ENCODE measurements at places on chromosomes 4 and X.

DNA sequence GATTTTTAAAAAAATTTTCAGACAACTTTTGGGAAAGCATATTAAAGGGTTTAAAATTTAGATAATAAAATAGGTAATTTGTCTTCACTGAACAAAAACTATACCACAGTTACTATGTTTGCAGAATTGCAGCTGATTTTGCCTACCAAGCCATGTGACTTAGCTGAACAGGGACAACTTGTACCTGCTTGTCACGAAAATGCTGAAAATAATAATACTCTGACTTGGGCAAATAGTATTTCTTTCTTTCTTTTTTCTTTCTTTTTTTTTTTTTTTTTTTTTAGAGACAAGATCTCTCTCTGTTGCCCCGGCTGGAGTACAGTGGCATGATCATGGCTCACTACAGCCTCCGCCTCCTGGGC is 225.2 kb upstream of the PPP1R2C start:
- no peak for DNase-seq

DNA sequence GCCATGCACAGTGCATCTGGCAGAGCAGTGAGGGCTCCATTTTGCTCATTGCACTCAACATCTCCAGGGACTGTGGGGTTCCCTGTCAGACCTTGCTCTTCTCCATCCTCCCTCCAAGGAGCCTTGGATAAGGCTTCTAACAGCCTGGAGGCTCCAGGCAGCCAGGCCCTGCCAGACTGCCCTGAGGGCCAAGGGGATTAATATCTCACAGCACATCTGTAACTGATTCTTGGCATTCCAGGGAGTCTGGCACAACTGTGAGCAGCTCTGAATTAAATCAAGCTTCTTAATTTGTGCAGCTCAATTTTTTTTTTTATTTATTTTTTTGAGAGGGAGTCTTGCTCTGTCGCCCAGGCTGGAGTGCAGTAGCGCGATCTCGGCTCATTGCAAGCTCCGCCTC is 224.5 kb upstream of the PGRMC2 start:
- no peak for DNase-seq

GRCh38 chrX:31445542-31445941 is 373.7 kb upstream of the FTHL17 start:
- no peak for DNase-seq

DNA sequence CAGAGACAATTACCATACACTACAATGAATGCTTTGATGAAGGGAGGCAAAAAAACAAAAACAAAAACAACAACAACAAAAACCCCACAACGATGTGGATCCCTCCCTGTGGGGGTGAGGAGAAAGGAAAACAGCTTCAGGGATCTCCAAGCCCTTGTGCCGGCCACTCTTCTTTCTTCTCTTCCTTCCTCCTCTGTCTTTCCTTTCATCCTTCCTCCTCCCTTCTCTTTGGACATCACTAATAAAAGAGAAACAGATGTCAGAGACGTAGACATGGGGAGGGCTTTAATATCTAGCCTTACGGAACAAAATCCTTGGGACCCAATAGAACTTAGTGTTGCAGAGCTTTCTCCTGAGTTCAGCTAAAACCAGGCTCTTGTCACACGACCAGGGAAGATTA is 18.8 kb upstream of the STX18 start:
- no peak for DNase-seq

- DNase-seq, result no peak
Measured at GRCh38 chr4:184857441-184858121, 31.8 kb upstream of the ACSL1 start.

DNA sequence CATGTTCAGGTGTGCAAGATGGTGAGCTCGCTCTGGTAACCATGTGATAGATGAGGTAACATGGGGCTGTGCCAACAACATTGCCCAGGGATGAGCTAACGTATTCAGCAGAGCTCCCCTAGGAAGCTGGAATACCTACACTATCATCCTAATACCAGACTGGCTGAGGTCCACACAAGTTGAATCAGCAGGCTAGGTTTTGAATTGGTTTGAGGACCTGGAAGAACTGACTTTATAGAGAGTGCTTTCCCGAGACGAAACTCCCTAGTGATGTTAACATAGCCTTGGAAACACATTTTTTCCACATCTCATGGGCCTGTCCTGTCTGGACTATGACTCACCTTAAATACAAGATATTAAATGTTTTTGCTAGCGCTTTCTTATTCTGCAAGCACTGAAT is 56.7 kb downstream of the IGFBP7 start:
- DNase-seq, result no peak

DNA sequence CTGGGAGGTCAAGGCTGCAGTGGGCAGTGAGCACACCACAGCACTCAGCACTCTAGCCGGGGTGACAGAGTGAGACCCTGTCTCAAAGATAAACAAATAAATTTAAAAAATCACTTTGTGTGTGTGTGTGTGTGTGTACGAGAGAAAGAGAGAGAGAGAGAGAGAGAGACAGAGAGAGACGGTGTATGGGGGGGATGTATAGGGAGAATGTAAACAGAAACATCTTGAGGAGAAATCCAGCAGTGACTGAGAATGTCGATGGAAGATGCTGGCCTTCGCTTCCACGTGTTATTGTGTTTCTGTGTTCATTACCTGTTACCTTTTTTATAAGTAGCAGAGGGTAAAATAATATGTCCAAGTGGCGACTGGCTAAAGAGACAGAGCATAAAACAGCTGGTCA is 23.6 kb upstream of the RBPJ start:
- no peak for DNase-seq

GRCh38 chr4:5365071-5366008 is 314.1 kb downstream of the STK32B start:
- no peak for DNase-seq

GRCh38 chrX:100748108-100748507 is 16.2 kb upstream of the SYTL4 start:
- no peak for DNase-seq

GRCh38 chr4:153619811-153620210 is 64.3 kb upstream of the TLR2 start:
- no peak for DNase-seq

GRCh38 chrX:107731831-107732502 is 43.6 kb downstream of the TSC22D3 start:
- DNase-seq, result no peak

GRCh38 chrX:143726296-143726695 is 5.7 kb upstream of the SPANXN2 start:
- DNase-seq, result no peak

DNA sequence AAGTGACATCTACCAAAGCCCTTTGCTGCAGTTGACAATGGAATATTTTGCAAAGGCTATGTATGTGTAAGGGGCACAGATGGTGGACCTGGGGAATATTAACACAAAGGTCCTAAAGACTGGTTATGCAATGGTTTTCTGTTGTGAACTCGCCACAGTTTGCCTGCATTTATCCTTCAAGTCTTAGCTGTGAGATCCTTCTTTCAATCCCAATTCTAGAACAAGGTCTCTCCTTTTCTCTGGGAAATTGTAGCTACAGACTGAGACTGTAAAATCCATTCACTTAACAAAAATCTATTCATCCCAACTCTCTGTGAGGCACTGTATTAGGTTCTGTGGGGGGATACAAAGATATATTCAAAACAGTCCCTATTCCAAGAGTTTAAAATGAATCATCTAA is 250.4 kb downstream of the GPM6A start:
- no peak for DNase-seq

GRCh38 chr4:134365852-134366251 is 164.3 kb upstream of the PABPC4L start:
- DNase-seq, result no peak

DNA sequence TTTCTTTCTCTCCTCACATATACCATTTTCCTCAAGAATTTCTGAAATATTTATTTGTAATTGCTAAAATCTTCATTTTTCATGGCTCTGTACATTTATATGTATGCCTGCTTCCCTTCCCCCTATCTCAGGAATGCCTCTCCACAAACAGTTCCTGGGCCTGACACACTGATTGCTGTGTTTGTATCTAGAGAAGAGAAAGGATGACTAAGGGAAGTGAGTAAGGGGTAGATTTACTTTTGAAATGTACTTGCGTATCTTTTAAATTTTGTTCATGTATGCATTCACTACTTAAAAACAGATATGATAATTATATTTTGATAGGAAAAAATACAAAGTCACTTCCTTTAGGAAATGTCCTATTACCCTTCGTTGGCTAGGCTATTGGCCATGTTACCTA is 790.8 kb downstream of the PCDH18 start:
- DNase-seq, result no peak

DNA sequence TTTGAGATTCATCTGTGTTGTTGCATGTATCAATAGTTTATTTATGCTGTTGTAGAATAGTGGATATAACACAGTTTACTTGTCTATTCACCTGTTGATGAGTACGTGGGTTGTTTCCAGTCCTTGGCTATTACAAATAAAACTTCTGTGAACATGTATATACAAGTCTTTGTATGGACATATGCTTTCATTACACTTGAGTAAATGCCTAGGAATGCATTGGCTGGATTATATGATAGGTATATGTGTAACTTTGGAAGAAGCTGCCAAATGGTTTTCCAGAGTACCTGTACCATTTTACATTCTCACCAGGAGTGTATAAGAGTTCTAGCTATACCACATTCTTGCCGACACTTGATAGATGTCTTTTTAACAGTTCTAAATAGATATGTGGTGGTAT is 16.5 kb downstream of the ART3 start:
- DNase-seq, result no peak

DNA sequence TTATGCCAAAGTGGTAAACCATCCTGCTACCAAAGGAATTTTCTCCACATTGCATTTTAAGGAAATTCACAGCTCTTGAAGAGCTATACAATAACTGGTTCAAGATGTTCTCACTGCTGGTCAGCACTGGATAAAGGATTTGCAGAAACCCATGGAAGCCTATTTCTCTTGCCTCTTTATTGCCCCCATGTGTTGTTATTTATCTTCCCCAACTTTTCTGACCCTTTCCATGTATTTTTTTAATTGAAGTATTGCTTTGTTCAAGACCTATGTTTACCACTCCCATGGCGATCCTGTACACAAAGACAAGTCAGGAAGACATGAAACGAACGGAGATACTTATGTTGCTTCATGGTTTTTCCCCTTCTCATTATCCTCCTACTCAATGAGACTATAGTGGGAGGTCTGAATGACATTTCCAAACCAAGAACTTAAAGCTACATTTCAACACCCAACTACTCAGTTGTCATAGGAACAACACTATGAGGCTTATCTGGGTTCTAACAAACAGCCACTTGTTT is 566.4 kb upstream of the DIPK2B start:
- peak; percentile 58 for DNase-seq

DNA sequence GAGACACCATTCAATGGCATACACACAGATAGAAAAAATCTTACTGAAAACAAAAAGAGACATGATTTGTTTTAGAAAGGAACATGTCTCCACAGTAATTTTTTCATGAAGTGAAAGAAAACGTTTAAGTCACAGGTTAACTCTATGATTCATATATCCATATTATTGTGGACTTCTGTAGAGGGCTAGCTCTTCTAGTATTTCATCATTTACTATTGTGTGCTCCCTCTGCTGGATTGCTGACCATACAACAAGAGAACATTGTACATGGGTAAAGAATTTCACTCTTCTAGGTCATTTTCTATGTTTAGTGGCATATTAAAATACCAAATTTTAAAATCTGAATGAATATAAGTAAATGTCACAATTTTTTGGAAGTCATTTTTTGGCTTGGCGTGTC is 91.8 kb upstream of the POU3F4 start:
- DNase-seq, result no peak

- DNase-seq, result peak; percentile 34
Measured at GRCh38 chr4:37793562-37793961, 32.9 kb upstream of the PGM2 start.
